ENCODE measurements at places on chromosomes 7 and 10.

- DNase-seq, result peak; percentile 81
These were observed 24.1 kb upstream of the FFAR4 start for GRCh38 chr10:93542358-93542791.

- no peak for DNase-seq
These were observed 58.1 kb downstream of the POLL start for GRCh38 chr10:101529725-101530553.

GRCh38 chr10:128894641-128895040 is 572.4 kb upstream of the MGMT start:
- no peak for DNase-seq

- DNase-seq, result peak; percentile 10
These were observed 44.5 kb upstream of the ACBD5 start for GRCh38 chr10:27285093-27285492.

- no peak for DNase-seq
These were observed 63.5 kb downstream of the GRK5 start for GRCh38 chr10:119270762-119271366.

GRCh38 chr7:98993024-98993897 is 114.9 kb downstream of the TRRAP start:
- DNase-seq, result no peak

DNA sequence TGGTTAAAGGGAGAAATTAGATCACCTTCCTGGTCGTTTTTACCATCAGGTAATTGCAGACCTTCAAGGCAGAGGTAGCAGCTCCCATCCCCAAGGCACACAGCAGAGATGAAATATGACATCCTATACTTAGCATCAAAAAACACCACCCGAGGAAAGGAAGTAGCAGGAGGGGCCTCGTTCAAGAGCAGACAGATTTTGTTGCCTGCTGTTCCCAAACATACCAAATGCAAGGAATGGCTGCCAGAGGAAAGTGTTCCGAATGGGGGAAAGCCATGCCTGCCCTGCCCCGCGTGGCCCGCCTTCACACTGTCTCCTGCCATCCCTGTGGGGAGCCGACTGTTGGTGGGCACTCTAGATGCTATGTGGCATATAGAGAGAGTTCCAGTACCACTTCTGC is 18.0 kb downstream of the FKBP6 start:
- DNase-seq, result no peak

DNA sequence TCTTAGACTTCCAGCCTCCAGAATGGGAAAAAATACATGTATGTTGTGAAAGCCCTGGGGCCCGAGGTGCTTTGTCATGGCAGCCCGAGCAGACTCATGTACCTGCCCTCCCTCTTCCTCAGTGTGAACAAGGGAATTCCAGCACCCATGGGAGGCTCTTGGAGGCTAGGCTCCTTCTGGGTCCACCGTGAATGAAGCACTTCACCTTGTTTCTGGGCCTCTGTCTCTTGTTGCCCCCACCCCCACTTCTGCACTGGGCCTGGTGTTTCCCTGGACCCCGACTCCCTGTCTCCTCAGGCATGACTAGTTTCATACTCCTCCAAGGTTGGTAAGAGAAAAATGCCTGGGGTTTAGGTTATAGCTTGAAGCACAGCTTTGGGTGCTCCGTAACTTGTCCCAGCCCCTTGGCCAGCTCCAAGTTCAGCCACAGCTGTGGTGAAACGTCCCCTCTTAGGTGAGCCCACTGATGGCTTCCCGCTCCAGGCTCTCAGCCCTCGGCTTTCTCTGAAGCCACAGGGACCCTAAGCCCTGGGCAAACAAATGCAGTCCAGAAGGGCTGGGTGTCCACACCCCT is 30.2 kb upstream of the ARHGAP22 start:
- no peak for DNase-seq

Measured in myocyte (in vitro differentiated cells).